ENCODE measurements at places on chromosomes 6 and 20. TPM values are rescaled to one million over a fixed set of nuclear protein-coding genes. Genes with fewer than 3 reads are reported as not detected.

OR2J3 gene
- not detected for total RNA-seq

TBXT gene
- total RNA-seq, result not detected

SIRPD gene
- total RNA-seq, result not detected

BHLHE23 gene
- not detected for total RNA-seq

TSHZ2 gene
- total RNA-seq, result 22.9 TPM

ZC2HC1B gene
- total RNA-seq, result not detected

FOXS1 gene
- total RNA-seq, result not detected

CFAP206 gene
- 1.2 TPM for total RNA-seq

MAS1 gene
- total RNA-seq, result not detected

TMEM74B gene
- 21.9 TPM for total RNA-seq

RSPO4 gene
- total RNA-seq, result 1.4 TPM

TMEM217 gene
- 2.5 TPM for total RNA-seq

MOCS1 gene
- total RNA-seq, result 17.5 TPM

RIMS4 gene
- total RNA-seq, result 8.2 TPM

LGSN gene
- total RNA-seq, result not detected

HDDC2 gene
- 49.4 TPM for total RNA-seq

HLA-DMA gene
- total RNA-seq, result 3.4 TPM

ADGRG6 gene
- 139 TPM for total RNA-seq

ITCH gene
- 85.5 TPM for total RNA-seq

FAM83C gene
- not detected for total RNA-seq

MAK gene
- 1.3 TPM for total RNA-seq

TREM1 gene
- not detected for total RNA-seq

IPCEF1 gene
- 0.77 TPM for total RNA-seq

MUCL3 gene
- total RNA-seq, result not detected

FNDC1 gene
- 0.07 TPM for total RNA-seq
